ENCODE measurements at places on chromosomes 5 and 9.

GRCh38 chr5:152378730-152379129, 26.3 kb downstream of the NMUR2 start:
- no peaks in the 10 kb centered on the region for H3K4me1 ChIP-seq
- no peaks in the 10 kb centered on the region for H3K36me3 ChIP-seq
- H3K27ac ChIP-seq, result no peak overlapping the region
- H3K27me3 ChIP-seq, result peaks cover 17% of the 10 kb centered on the region
- H3K4me3 ChIP-seq, result no peak overlapping the region

- H3K36me3 ChIP-seq, result no peaks in the 10 kb centered on the region
- no peak overlapping the region for H3K4me3 ChIP-seq
- H3K4me1 ChIP-seq, result no peaks in the 10 kb centered on the region
- H3K27ac ChIP-seq, result no peak overlapping the region
- no peak for DNase-seq
These were observed 222.2 kb upstream of the IRX1 start for GRCh38 chr5:3373391-3373790.

- H3K27me3 ChIP-seq, result no peaks in the 10 kb centered on the region
- no peak overlapping the region for H3K4me3 ChIP-seq
- H3K27ac ChIP-seq, result peak overlapping the region; percentile 73
These were observed 73.9 kb downstream of the PBX3 start for GRCh38 chr9:125821078-125821477.

DNA sequence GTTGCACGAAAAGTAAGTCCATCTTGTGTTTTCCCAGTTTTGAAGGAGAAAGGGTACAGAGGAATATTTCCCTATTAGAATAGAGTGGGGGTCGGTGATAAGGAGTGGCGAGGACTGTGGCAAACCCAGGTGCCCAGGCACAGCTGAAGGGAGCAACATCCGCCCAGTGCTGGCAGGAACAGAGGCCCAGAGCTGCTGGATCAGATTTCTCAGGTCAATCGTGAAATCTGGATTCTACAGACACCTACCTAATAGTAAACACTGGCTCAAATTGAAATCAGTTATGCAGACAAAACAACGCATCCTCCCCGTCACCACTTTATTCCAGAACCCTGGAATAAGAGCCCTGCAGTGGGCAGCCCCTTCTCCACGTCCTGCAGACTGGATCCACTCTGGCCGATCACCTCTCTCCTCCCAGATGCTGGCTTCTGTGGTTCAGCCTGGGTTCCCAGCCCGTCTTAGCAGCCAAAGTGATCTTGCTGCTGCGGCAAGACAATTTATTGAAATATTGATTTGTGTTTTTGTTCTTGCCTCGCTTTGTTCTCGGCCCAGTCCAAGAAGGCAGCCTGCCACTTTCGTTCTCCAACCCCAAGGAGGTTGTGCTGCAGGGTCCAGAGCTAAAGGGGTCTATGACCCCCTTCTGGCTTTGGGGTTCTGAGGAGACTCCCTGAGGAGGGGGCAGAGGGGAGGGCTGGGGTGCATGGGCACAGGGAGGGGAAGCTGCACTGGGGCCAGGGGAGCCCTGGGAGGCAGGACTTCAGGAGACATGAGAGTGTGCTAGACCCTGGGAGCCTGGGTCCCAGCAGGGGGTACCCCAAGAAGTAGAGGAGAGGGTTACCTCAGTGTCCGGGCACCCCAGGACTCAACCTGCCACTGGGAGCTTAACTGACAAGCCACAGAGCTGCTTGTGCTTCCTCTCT, 103.3 kb downstream of the ZNF354C start:
- H3K36me3 ChIP-seq, result peaks cover 3% of the 10 kb centered on the region
- H3K4me3 ChIP-seq, result no peak overlapping the region
- H3K4me1 ChIP-seq, result no peaks in the 10 kb centered on the region
- H3K27me3 ChIP-seq, result no peaks in the 10 kb centered on the region
- no peak overlapping the region for H3K27ac ChIP-seq

GRCh38 chr9:78909566-78909965, 612.6 kb downstream of the PSAT1 start:
- no peaks in the 10 kb centered on the region for H3K27me3 ChIP-seq
- no peaks in the 10 kb centered on the region for H3K4me1 ChIP-seq
- H3K27ac ChIP-seq, result no peak overlapping the region
- no peaks in the 10 kb centered on the region for H3K36me3 ChIP-seq

GRCh38 chr5:136730426-136730825, 365.1 kb upstream of the TRPC7 start:
- H3K27me3 ChIP-seq, result no peaks in the 10 kb centered on the region
- H3K27ac ChIP-seq, result no peak overlapping the region
- H3K36me3 ChIP-seq, result no peaks in the 10 kb centered on the region

GRCh38 chr9:129352146-129352865, 174.2 kb upstream of the IER5L start:
- H3K27ac ChIP-seq, result no peak overlapping the region
- DNase-seq, result no peak
- no peaks in the 10 kb centered on the region for H3K36me3 ChIP-seq
- peaks cover 20% of the 10 kb centered on the region for H3K27me3 ChIP-seq

GRCh38 chr5:143026380-143026779, 256.2 kb downstream of the ARHGAP26 start:
- peak overlapping the region; percentile 4 for H3K27ac ChIP-seq
- no peak overlapping the region for H3K4me3 ChIP-seq
- DNase-seq, result no peak
